ENCODE measurements at places on chromosomes 7 and 10.

DNA sequence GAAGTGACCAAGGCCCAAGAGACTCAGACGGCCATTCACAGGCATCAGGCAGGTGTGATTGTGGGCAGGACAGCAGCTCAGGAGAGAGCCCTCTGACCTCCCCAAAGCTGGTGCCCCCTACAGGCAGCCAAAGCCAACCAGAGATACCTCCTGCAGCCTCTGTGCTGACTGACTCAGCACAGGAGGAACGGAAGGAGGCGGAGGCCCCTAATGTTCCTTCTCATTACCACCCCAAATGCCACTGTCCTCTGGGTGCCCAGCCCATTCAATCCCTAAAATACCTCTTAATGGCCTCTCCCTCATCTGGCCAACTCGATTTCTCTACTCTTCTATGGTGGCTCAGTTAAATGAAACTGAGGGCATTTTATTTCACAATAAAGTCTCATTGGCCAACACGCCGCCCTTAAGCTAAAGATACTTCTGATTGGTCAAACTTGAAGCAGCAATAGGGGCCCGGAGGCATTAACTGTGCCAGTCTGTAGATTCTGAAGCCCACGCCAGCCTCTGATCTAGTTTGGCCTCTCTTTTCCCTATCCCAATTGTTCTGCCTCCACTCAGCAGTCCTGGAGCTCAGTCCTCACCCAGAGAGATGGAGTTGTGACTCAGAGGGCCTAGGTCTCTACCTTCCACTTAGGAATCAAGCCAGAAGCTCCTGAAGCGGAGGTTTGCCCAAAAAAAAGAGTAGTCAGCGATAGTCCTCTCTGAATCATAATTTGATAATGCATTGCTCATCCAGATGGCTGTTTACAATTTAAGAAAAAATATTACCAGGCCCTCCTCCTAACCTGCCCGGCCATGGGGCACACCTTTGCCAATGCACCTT, 1.2 kb downstream of the CYREN start:
- peak; percentile 42 for DNase-seq

GRCh38 chr7:10824154-10824553, 149.5 kb upstream of the PHF14 start:
- DNase-seq: no peak

DNA sequence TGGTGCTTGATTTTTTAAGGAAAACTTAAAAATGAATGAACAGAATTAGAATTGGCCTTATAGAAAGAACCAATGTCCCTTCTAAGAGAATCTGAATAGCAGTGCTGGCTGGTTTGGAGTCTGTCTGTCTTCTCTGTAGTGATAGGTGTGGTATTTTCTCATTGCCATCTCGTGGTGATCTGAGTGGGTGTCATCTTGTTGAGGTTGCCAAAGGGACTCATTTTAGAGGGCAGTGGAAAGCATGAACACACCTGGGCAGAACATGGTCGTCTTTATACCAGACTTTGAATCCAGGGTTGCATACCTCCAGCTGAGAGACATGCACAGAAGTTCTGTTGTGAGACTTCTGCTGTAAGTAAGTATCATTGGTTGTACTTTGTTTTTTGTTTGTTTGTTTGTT, 15.8 kb downstream of the CUL1 start:
- no peak for DNase-seq

DNA sequence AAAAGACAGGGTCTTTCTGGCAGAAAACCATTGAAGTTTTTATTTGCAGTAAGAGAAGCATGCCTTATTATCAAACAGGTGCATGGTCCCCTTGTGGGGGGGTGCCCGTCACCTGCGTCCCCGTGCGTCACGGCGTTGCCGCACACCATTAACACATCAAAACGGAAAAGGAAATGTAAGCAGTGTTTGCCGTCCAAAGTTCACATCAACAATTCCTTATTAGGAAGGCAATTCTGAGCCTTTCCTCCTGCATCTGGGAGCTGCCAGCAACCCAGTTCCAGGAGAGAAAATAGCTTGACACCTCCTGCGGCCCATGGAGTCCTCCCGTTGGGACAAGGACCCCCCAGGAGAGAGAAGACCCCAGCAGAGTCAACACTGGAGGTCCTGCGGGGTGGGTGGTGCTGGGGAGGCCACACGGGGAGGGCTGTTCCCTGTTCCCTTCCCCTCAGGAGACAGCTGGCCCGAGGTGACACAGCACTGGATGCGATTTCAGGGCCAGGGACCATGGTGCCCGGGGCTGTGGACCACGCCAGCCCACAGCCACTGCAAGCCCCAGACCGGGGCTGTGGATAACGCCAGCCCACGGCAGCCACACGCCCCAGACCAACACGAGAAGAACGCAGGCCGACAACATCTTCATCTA, 39.5 kb downstream of the DIP2C start:
- no peak for DNase-seq

DNA sequence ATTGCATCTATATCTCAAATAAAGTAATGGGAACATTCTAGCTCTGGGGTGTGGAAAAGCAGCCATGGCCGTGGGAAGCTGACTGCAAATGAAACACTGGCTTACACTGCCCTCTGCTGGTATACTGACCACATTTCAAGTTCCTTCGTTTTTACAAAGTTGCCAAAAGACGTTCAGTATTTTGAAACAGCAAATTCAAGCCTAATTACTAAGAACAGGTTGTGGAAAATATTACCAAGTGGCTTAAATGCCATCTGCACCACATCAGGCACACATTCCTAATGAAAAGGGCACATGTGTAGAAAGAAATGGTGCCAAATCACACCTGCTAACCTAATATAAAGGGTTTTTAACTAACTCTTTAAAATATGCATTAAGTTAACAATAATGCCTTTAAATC, 83.9 kb downstream of the JAZF1 start:
- peak; percentile 83 for DNase-seq

- DNase-seq: no peak
Observed at GRCh38 chr7:120842121-120842621, 15.8 kb downstream of the TSPAN12 start.

GRCh38 chr10:117550599-117551329, 8.2 kb downstream of the EMX2 start:
- no peak for DNase-seq

DNA sequence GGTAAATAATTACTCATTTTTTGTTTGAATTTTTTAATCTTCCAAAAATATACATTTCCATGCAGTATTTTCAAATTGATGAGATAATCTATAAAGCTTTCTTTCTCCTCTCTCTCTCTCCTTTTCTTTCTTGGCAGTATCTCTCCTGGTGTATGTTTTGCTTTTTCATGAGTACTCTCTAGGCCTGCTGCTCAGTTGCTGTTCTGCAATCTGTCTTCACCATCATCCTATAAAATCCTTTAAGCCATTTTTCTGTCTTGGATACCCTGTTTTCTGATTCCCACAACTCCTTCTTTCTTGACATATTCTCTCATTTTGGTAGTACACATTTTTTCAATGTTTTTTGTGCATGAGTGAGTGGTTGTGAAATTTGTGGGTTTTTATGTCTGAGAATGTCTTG, 1558.1 kb upstream of the LRRTM3 start:
- DNase-seq: no peak

GRCh38 chr10:89679986-89680385, 21.4 kb upstream of the KIF20B start:
- DNase-seq: no peak

DNA sequence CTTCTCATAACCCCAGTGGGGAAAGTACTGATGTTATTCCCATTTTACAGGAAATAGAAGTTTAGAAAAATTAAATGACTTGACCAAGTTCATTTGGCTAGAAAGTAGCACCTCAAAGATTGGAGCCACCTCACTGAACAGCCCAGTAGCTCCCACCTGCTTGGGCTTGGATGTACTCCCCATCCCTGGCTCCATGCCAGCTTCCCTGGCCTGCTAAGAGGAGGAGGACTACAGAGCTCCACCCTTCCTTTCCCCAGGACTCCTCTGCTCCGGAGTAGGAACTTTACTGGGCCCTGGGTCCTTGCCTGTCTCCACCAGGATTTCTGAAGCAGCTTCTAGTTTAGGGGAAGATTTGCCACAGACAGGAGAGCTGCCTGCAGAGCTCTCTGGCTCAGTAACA, 3.1 kb downstream of the HPS6 start:
- no peak for DNase-seq

GRCh38 chr10:53716156-53716555, 943.6 kb upstream of the MBL2 start:
- no peak for DNase-seq

DNA sequence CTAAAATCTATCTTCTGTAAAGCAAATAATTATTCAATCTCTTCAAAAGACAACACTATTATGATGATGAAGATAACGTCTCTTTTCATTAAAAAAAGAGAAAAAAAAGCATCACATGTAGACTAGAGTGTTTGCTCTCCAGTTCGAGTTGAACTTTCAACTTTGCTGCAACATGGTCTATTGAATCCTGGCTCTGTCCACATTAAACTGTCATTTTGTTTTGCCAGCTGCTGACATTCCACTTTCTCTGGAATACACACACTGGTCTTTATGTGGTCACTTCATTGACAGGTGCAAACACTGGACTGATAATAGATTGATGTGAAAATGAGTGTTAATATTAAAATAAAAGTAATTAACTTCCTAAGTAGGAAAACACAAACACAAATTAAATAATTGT, 61.7 kb downstream of the PTF1A start:
- DNase-seq: no peak

DNA sequence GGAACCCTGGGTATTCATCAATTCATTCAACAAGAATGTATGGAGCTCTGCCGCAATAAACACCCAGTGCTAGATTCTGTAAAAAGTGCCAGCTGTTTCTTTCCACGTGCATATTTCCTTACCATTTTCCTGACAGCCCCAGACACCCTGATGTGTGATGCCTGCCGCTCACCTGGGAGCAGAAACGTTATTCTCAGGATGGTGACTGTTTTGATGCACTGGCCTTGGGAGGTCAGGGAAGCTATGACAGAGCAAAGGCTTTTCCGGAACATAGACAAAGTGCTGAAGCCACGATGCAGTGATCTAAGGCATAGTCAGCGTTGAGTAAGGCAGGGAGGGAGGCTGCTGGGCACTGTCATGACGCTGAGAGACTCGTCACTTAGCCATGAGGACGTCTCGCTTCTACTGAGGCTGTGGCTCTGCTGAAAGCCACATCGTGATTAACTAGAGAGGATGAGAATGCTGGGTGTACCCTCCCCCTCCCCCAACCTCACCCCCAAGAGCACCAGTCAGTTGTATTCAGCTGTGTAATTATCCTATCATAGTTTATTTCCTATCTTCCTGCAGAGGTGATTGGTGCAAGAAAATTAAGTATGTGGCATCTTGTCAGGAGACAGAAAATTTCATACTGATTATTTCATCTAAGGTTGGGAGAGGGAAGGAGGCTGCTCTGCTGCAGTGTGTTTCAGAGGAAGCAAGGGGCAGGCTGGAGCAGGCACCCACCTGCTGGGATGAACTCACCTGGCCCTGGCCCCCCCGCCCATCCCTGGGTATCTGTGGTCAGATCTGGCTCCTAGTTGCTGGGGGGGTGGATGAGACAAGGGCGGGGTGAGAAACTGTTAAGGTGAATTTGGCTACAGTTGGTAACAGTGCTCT, 48.8 kb upstream of the SMNDC1 start:
- DNase-seq: peak; percentile 73

GRCh38 chr7:151410405-151411390, 860 bp upstream of the WDR86 start:
- no peak for DNase-seq

- DNase-seq: no peak
Observed at GRCh38 chr10:51821745-51822144, 122.3 kb upstream of the CSTF2T start.

DNA sequence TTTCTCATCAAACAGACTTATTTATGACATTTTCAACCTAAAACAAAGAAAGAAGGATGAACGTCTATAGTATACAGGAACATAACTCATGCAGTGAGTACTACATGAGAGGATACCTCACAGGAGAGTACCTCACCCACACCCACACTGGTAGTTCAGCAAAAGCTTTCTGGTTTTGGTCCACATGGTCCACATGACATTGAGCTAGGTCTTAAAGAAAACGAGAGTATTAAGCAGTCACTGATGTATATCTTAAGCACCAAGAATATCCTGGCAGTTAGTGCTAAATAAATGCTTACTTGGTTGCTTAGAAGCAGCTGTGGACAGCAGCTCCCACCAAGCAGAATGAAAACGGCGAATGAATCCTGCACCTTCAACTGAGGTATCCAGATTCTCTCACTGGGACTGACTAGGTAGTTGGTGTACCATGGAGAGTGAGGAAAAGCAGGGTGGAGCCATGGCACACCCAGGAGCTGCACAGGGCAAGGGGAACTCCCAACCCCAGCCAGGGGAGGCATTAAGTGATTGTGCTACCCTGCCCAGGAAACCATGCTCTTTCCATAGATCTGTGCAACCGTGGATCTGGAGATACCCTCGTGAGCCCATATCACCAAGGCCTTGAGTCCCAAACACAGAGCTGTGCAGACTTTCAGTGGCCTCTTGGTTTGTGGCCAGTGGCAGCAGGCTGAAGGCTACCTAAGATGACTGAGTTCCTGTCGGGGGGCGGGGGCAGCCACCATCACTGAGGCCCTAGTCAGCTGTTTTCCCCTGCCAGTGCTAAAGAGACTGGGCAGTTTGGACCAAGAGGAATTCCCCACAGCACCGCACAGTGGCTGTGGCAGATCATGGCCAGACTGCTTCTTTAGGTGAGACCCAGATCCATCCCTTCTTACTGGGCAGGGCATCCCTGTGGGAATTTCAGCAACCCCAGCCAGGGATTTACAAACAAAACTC, 143.4 kb downstream of the SGMS1 start:
- no peak for DNase-seq

DNA sequence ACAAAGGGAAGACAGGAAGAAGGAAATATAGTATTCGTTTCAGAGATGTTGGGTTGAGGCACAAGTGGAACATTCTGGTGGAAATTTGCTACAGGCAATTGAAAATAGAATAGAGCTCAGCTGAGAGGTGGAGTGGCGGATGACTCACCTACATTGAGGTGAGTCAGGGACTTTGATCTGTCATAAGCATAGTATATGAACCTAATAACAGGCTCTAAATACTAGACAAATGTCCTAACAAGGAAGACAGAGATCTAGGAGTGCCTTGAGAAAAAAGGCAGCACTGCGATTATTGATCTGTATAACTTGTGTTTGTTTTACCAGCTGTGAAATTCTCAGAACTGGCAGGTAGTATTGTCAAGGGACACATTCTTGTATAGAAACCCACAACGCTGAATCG, 907 bp upstream of the IFRD1 start:
- no peak for DNase-seq

- peak; percentile 90 for DNase-seq
Observed at GRCh38 chr7:2670720-2671391, 17.1 kb upstream of the AMZ1 start.

- DNase-seq: peak; percentile 80
Observed at GRCh38 chr10:43190775-43191174, 52.5 kb downstream of the CSGALNACT2 start.

- no peak for DNase-seq
Observed at GRCh38 chr10:99353182-99353581, 24.0 kb downstream of the CNNM1 start.

GRCh38 chr7:46996972-46997371, 584.9 kb downstream of the TNS3 start:
- DNase-seq: no peak
